Breast epithelium (tissue), 4 donors: ENCODE measurements at places on chromosomes 5 and 9. TPM values are rescaled to one million over a fixed set of nuclear protein-coding genes. Genes with fewer than 3 reads are reported as not detected.

GRCh38 chr5:88888848-88889188 lies 5.8 kb upstream of the MEF2C start:
- H3K4me1 ChIP-seq = no peaks in the 10 kb centered on the region
- peak overlapping the region; percentile 60 for H3K4me3 ChIP-seq
- H3K36me3 ChIP-seq = no peaks in the 10 kb centered on the region
- no peaks in the 10 kb centered on the region for H3K27me3 ChIP-seq
- H3K27ac ChIP-seq = peak overlapping the region; percentile 73
- no peak for DNase-seq

- H3K27me3 ChIP-seq = no peaks in the 10 kb centered on the region
- no peak overlapping the region for H3K4me3 ChIP-seq
- DNase-seq = peak; percentile 69
- no peaks in the 10 kb centered on the region for H3K36me3 ChIP-seq
Measured at GRCh38 chr9:607417-607816, 234.1 kb upstream of the DMRT1 start.

DNA sequence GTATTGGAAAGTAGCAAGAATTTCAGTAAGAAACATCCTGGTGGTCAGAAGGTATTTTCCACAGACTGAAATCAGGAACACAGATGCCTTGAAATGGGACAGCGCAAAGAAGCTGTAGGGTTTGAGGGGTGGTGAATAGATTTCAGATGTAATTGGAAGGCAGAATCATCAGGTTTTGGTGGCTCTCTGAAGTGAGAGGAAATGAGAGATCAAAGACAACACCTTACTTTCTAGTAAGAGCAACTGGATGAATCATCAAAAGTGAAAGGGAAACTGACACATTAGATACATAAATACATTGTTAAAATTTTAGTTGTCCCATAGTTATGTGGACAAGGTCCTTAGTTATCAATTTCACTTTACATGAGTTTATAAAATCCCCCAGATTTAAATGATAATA lies 188.2 kb upstream of the SLC27A6 start:
- H3K27ac ChIP-seq = no peak overlapping the region
- no peaks in the 10 kb centered on the region for H3K27me3 ChIP-seq
- H3K4me1 ChIP-seq = no peaks in the 10 kb centered on the region
- no peak overlapping the region for H3K4me3 ChIP-seq
- H3K36me3 ChIP-seq = no peaks in the 10 kb centered on the region

The LVRN gene
- total RNA-seq = 72.3 TPM

The PROB1 gene
- 0.73 TPM for total RNA-seq

DNA sequence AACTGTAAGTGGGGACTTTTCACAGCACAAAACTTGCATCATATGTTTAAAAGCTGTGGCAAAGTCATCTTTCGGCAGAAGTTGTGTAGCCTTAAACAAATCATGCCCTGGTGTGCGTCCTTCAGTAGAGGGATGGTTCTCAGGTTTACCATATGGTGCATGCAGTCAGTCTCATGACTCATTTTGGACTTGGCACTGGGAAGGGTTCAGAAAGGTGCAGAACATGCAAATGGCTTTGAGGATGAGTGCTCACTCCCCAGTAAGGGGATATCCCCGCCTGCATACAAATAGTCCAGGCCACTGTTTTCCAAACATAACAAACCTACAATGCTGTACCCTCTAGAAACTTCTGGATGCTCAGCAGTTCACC lies 260.3 kb downstream of the NDUFS4 start:
- H3K36me3 ChIP-seq = no peaks in the 10 kb centered on the region
- H3K27ac ChIP-seq = no peak overlapping the region
- no peak for DNase-seq
- no peaks in the 10 kb centered on the region for H3K4me1 ChIP-seq
- no peak overlapping the region for H3K4me3 ChIP-seq
- H3K27me3 ChIP-seq = no peaks in the 10 kb centered on the region

DNA sequence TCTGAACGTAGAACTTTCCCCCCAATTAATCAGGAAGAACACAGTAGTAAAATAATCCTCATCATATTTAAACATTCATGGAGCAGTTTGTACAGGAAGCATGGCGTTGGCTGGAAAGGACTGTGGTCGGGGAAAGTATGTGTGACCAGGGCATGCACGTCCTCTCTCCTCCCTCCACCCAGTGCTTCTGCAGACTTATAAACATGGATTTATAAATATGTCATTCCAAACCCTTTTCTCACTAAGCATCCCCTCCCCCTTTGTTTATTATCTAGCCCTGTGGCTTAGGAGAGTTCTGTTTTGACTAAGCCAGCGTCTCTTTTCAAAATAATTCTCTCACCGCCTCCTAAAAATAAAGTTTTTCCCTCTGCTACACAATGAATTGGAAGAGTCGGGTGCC lies 70.4 kb upstream of the DAP start:
- DNase-seq = no peak
- H3K27ac ChIP-seq = no peak overlapping the region
- no peaks in the 10 kb centered on the region for H3K27me3 ChIP-seq
- H3K4me3 ChIP-seq = no peak overlapping the region

DNA sequence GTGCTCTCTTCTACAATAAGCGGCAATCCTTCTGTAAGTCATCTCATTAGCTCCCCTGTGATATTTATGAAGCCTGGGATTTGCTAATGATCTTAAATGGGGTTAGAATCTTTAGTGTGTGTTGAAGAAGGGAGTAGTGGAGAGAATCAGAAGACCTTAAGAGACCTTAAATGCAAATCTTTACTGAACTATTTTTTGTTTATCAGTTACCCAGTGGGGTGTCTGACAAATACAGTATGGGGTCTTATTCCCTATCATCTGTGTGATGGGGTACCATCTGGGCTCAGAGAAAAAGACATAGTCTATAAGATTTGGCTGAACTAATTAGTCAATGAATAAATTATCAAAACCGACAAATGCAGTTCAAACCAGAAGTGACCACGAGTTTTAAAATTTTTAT lies 378.4 kb upstream of the SGCD start:
- no peaks in the 10 kb centered on the region for H3K36me3 ChIP-seq
- no peak for DNase-seq
- no peaks in the 10 kb centered on the region for H3K4me1 ChIP-seq
- no peak overlapping the region for H3K4me3 ChIP-seq
- no peaks in the 10 kb centered on the region for H3K27me3 ChIP-seq
- no peak overlapping the region for H3K27ac ChIP-seq

DNA sequence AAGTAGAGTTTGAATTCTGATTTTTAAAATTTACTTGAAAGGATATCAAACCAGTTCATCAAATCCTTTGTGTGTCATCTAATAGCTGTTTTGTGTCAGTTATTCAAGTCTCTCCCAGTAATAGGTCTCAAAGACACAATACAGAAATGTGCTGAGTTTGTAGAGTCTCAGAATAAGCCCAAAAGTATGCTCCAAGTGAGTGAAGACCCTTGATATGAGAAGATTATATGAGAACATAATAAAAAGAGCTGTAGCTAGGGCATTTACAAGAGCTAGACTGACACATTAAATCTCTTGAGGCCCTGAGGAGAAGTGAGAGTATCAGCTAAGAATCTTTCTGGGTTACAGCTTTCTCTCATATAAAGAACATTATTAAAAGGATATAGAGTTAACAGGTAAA lies 721.0 kb upstream of the ARRDC3 start:
- no peaks in the 10 kb centered on the region for H3K36me3 ChIP-seq
- no peaks in the 10 kb centered on the region for H3K4me1 ChIP-seq
- H3K27me3 ChIP-seq = no peaks in the 10 kb centered on the region
- no peak overlapping the region for H3K27ac ChIP-seq

DNA sequence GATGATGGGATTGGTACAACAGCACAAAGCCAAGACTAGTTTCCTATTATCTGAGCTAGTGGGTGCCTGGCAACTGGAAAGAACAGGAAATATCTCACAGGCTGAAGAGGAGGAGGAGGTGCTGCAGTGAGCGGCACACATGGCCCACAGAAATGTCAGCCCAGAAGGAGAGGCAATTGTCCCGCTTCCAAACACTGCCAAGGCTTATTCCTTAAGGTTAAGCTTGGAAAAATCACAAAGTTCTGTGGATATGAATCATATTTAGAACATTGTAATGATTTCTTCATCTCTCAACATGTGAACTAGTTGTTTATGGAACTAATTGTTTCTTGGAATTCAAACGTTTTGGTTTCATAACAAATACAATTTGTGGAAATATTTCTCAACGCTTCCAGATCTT lies 1019.5 kb upstream of the SEMA6A start:
- no peak overlapping the region for H3K4me3 ChIP-seq
- DNase-seq = no peak
- H3K4me1 ChIP-seq = no peaks in the 10 kb centered on the region
- no peaks in the 10 kb centered on the region for H3K27me3 ChIP-seq
- H3K36me3 ChIP-seq = no peaks in the 10 kb centered on the region
- H3K27ac ChIP-seq = no peak overlapping the region

GRCh38 chr5:138969323-138970002 lies 94.3 kb upstream of the LRRTM2 start:
- DNase-seq = no peak
- no peak overlapping the region for H3K4me3 ChIP-seq
- H3K27ac ChIP-seq = no peak overlapping the region
- H3K4me1 ChIP-seq = no peaks in the 10 kb centered on the region
- no peaks in the 10 kb centered on the region for H3K36me3 ChIP-seq

DNA sequence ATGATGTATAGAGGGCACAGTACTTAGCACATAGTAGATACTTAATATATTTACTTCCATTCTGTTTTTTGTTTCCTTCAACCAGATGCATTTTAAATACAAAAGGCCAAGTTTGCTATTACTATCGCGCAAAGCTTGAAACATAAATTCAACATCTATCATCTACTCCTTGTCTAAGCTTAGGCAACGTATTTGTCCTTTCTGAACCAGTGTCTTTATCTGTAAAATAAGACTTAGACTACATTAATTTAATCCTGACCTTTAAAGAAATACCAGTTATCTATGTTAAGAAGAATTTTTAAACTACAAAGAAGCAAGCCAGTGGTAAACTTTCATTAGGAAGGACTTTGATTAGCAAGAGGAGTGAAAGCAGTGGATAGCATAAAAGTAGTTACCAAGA lies 173.0 kb downstream of the WDR70 start:
- no peaks in the 10 kb centered on the region for H3K36me3 ChIP-seq
- DNase-seq = no peak
- H3K27ac ChIP-seq = no peak overlapping the region
- H3K4me3 ChIP-seq = no peak overlapping the region
- H3K27me3 ChIP-seq = no peaks in the 10 kb centered on the region
- no peaks in the 10 kb centered on the region for H3K4me1 ChIP-seq

GRCh38 chr5:14724633-14725032 lies 60.1 kb downstream of the OTULIN start:
- H3K27ac ChIP-seq = no peak overlapping the region
- no peak overlapping the region for H3K4me3 ChIP-seq
- H3K4me1 ChIP-seq = no peaks in the 10 kb centered on the region

The GRXCR2 gene
- total RNA-seq = 0.29 TPM

DNA sequence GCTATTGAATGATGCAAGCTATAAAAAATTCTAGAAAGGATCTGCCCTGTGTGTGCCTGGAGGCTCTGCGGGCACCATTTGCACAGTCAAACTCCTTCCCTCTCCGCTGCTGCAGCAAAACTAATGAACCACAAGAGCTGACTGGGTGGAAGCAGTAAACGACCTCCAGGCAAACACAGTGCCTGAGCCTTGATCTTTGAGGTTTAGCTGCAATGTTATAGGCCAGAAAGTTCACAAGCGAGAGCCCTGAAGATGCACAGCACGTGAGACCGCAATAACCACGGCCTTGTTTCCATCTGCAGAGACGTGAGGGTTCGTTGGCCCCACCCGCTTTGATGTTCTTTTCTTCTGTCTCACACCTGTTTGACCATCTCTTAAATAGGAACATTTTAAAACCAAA lies 69.2 kb upstream of the S1PR3 start:
- H3K36me3 ChIP-seq = no peaks in the 10 kb centered on the region
- H3K4me1 ChIP-seq = no peaks in the 10 kb centered on the region
- no peak overlapping the region for H3K27ac ChIP-seq
- no peak overlapping the region for H3K4me3 ChIP-seq
- no peak for DNase-seq
- H3K27me3 ChIP-seq = no peaks in the 10 kb centered on the region

The NDUFS6 gene
- 37.9 TPM for total RNA-seq

The GARIN3 gene
- not detected for total RNA-seq

The BARX1 gene
- total RNA-seq = not detected

The POLR1E gene
- 28.8 TPM for total RNA-seq

DNA sequence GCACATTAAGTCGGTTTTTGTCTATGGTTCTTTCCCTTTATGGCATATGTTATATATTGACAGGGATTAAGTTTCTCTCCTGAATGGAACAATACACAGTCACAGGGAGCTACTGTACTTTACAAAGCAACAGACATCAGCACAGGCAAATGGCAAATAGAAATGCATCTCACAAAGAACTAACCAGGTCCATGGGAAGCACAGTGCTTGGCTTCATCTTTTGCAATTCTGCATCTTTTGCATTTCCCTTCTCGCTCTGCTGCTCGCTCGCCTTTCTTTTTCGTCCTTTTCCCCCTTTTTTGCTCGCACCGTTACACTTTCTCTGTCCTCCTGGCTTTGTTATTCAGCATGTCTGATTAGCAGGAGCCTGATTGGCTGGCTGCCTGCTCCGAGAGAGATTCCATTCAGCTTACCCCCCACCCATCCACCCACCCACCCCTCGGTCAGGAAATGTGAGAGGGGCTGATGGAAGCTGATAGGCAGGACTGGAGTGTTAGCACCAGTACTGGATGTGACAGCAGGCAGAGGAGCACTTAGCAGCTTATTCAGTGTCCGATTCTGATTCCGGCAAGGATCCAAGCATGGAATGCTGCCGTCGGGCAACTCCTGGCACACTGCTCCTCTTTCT lies at the start of gene ADAMTSL1:
Gene ADAMTSL1, plus strand, starts transcription at position 502 of the 628 bp plus-strand sequence. Its CDS starts 80 bp downstream, at position 582.
- peak; percentile 54 for DNase-seq
- H3K27ac ChIP-seq = peak within 1 kb of the TSS; percentile 53
- no peaks in the 10 kb centered on the region for H3K36me3 ChIP-seq
- H3K27me3 ChIP-seq = no peaks in the 10 kb centered on the region
- no peaks in the 10 kb centered on the region for H3K4me1 ChIP-seq

The PCDHA1 gene
- not detected for total RNA-seq

DNA sequence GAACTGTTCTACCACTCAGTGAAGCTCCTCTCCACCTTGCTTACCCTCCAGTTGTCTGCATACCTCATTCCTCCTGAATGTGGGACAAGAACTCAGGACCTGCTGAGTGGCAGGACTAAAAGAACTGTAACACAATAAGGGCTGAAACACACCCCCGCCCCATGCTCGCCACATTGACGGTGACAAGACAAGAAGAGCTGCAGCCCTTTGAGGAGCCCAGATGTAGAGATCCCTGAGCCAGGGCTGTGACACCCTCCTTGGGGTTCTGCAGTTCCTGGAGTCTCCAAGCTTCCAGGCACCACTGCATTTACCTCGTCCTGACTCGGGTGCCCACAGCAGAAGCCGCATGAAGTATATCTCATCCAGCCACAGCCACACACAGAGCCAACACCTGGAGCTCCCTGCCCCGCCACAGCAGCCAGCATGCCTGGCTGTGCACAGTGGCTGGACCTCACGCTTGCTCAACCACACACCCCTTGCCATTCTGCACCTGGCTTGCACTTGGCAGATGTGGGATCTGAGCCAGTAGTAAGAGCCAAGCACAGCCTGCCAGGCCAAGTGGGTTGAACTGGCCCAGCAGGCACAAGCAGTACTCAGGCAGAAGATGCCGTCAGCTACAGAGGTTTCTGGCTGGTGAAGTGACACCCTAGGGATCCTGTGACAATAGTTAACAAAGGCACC lies 166.1 kb downstream of the RNF180 start:
- no peaks in the 10 kb centered on the region for H3K4me1 ChIP-seq
- no peaks in the 10 kb centered on the region for H3K27me3 ChIP-seq
- DNase-seq = peak; percentile 56
- H3K4me3 ChIP-seq = no peak overlapping the region
- no peaks in the 10 kb centered on the region for H3K36me3 ChIP-seq
- H3K27ac ChIP-seq = no peak overlapping the region

The RICTOR gene
- 79.2 TPM for total RNA-seq

- H3K4me3 ChIP-seq = no peak overlapping the region
- no peak for DNase-seq
- no peaks in the 10 kb centered on the region for H3K27me3 ChIP-seq
- H3K27ac ChIP-seq = no peak overlapping the region
- no peaks in the 10 kb centered on the region for H3K36me3 ChIP-seq
Measured at GRCh38 chr5:134041570-134042411, 37.0 kb upstream of the VDAC1 start.

The DBH gene
- not detected for total RNA-seq
